ENCODE measurements at places on chromosomes 3 and 15.

- no peak for DNase-seq
These were observed 22.4 kb downstream of the PPM1L start for GRCh38 chr3:160778480-160778879.

DNA sequence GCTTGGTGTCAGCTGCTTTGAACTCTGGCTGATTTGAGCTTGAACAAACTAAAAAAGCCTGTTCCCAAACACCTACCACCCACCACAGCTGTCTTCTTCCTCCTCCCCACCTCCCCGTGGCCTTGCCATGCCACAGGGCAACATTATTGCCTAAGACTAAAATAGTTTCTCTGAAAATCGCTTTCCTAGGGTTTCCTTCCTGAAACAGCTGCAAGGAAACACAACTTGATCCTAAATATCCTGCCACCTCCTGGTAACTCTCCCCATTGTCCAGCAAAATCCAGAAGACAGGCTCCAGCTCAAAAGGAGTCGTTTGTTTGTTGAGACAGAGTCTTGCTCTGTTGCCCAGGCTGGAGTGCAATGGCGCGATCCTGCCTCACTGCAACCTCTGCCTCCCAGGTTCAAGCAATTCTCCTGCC, 193.9 kb upstream of the TPM1 start:
- no peak for DNase-seq

- DNase-seq = no peak
These were observed 26.2 kb downstream of the RARB start for GRCh38 chr3:25454005-25454927.

DNA sequence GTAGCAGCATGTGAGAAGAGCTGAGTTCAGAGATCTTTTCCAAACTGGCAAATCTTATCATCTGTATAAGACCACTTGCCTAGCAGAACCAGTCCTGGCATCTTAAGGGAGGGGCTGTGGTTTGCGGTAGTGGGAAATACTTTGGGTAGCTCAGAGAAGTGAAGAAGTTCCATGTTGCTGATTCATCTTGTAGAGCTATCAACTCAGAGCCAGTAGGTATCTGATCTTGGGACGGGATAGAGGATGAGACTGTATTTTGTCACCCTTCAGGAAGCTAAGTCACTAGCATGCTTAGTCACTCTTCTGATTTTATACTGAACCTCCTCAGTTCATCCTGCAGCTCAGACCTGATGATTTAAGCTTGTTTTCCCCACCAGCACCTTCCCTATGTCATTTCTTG, 211.4 kb downstream of the NR1D2 start:
- DNase-seq = no peak

GRCh38 chr15:58312031-58312430, 119.8 kb upstream of the LIPC start:
- no peak for DNase-seq

DNA sequence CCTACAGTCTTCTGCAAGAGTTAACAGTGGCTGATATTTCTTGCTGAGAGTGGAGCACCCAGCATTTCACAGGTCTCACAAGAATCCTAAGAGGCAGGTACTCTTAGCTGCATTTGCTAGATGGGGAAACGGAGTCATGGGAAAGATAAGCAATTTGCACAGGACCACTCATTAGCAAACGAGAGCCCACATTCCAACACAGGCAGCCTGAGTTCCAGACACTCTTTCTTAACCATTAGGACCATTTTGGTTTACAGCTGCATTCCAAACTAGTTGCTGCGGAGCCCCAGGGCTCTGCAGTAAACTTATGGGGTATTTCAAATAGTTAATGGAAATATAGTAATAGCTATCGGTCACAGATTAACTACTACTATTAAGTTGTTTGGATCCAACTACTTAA, 42.5 kb downstream of the LYZL4 start:
- no peak for DNase-seq

GRCh38 chr15:82130248-82130647, 84.4 kb upstream of the MEX3B start:
- DNase-seq = no peak

- no peak for DNase-seq
These were observed 284.1 kb upstream of the STT3B start for GRCh38 chr3:31248563-31248992.

GRCh38 chr3:17038900-17039553, 154.3 kb downstream of the PLCL2 start:
- no peak for DNase-seq

GRCh38 chr3:61981060-61981459, 392.3 kb downstream of the FEZF2 start:
- DNase-seq = no peak

GRCh38 chr3:112744825-112745566, 101.7 kb downstream of the CD200R1L start:
- no peak for DNase-seq

DNA sequence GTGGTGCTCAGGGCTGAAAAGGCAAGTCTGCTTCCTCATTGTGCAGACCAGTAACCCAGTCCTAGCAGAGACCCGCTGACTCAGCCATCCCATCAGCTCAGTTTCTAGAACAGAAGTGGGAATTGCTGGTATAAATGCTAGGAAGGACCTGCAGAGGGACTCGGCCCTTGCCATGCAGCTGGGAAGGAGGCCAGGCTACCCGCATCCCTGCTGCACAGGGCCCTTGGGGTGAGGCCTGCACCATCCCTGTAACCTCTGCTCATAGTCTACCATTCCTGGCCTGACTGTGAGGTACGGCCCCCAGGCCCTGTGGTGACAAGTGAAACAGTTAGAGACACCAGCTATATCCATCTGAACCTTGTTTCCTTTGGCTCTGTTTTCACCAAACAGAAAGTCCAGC, 23.5 kb downstream of the RAB6B start:
- no peak for DNase-seq

GRCh38 chr3:52293491-52294319, 6.1 kb downstream of the GLYCTK start:
- DNase-seq = no peak

GRCh38 chr3:146100180-146100579, 60.8 kb downstream of the PLOD2 start:
- DNase-seq = no peak

DNA sequence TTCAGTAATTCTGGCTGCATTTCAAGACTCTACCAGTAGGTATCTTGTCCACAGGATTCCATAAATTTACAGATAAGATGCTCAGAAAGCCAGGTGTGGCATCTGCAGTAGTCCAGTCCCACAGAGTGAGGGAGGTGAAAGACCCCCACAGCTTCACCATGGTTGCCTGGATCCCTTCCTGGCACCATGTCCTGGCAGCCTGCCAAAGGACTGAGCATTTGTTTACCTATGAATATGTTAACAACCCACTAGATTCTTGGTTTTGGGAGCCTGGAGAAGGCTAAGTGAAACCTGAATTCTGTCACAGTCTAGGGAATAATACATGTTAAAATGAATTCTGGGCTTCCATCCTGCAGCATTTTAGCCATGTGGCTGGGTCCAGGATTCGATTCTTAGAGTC, 14.9 kb downstream of the CHST2 start:
- DNase-seq = peak; percentile 27

DNA sequence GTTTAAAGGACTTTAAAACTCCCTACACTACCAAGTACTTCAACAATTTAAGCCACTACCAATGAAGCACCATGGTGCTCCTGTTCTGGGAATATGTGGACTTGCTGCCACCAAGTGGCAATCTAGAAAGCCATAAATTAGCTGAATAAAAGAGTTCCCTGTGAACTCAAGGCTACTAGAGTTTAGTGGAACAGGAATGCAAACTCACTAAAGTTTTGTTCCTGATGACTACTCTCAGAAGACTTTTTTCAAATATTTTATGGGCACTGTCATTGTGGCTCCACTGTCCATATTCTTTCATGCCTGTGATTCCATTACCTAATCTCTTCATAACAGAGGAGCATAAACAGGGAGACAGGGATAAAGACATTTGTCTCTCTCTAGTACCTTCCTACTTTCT, 63.9 kb downstream of the TMCC1 start:
- DNase-seq = no peak

Measured in posterior cingulate gyrus (tissue), 11 donors.